Suppressor macrophage treated with lipopolysaccharide for 4 hours (primary cell): ENCODE measurements at places on chromosomes 3 and 15.

GRCh38 chr15:75007216-75007615, 11.9 kb downstream of the SCAMP5 start:
- DNase-seq: no peak

- peak; percentile 75 for DNase-seq
Measured at GRCh38 chr15:89740137-89740536, 10.9 kb downstream of the MESP1 start.

- DNase-seq: peak; percentile 3
Measured at GRCh38 chr3:8767667-8768363, 1.6 kb downstream of the OXTR start.

DNA sequence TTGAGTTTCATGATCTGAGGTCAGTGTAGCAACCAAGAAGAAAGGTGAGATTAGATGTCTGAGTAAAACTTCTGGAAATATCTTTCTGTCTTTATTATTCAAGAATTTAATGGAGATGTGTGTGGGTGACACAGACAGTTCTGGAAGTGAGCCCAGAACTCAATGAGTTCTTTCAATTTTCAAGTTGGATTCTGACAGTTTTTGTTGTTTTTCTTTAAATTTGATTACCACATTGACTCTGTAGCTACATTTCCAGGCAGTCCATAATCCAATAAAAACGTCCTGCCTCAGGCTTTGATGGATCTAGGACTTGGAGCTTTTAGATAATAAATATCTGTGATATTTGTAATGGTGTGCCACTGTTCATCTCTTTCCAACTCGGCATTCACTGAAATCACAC, 3.9 kb upstream of the PARP14 start:
- DNase-seq: no peak

DNA sequence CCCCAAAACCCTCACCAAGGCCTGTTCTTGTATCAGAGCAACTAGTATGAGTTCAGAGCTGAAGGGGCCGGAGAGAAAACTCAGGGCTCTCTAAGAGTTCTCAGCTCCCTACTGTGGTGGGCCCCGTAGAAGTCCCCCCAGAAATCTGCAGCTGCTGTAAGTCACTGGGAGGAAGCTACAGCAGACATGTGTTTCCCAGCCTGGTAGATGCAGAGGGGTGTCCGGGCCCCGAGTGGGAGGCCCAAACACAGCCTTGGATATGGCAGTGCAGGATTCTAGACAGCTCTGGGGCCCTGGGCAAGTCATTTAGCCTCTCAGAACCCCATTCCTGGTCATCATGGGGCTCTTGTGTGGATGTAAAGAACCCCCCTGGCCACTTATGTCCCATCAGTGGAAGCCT, 39.2 kb upstream of the CSPG4 start:
- no peak for DNase-seq

DNA sequence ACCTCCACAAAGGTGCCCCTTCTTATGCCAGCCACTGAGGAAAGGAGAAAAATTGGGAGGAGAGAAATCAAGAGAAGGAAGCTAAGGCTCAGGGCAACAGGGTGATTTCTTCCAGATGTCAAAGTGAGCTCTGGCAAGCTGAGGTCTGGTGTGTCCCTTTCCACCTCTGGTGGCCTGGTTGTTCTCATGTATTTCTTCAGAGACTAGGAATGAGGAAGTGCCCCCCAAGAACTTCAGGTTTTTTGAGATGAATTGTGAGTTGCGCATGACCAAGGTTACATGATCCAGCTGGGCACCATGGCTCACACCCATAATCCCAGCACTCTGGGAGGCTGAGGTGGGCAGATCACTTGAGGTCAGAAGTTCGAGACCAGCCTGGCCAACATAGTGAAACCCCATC, 5.6 kb downstream of the RAB6B start:
- DNase-seq: no peak

DNA sequence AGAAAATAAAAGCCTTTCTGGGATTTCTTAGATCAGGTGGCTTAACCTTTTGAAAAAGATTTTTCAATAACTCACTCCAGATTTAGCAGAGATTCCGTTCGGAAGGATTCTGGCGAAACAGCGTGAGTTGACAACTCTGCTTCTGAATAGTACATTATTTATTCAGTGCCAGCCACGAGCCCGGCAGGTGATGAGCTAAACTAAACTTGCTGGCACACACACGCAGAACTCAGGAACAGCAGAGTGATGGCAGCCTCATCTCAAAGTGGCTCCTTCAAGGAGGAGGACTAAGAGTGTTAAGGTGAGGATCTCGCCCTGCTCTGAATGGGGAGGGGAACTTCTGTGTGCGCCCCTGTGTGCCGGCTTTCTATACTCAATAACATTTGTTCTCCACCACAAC, 114.3 kb downstream of the FAM43A start:
- no peak for DNase-seq

GRCh38 chr3:90052425-90052950, 945.1 kb downstream of the EPHA3 start:
- DNase-seq: no peak
